ENCODE measurements at places on chromosomes 3 and 15. TPM values are rescaled to one million over a fixed set of nuclear protein-coding genes. Genes with fewer than 3 reads are reported as not detected.

Gene ACKR2
- 0.15 TPM for total RNA-seq

Gene CD96
- not detected for total RNA-seq

Gene STXBP5L
- total RNA-seq = not detected

Gene MAGEL2
- total RNA-seq = 0.50 TPM

Gene SERPINI2
- not detected for total RNA-seq

Gene PPM1L
- 0.87 TPM for total RNA-seq

Gene TMC3
- total RNA-seq = not detected

Gene LRRC15
- 0.73 TPM for total RNA-seq

Gene CD276
- 170 TPM for total RNA-seq

Gene SENP7
- 10.3 TPM for total RNA-seq

Gene LYZL4
- not detected for total RNA-seq

Gene CFAP100
- not detected for total RNA-seq

Gene TTC23
- total RNA-seq = 35.6 TPM

Gene CHRFAM7A
- total RNA-seq = 0.17 TPM

Gene CLRN1
- total RNA-seq = not detected

Gene C15orf40
- 12.5 TPM for total RNA-seq

Gene ARPP21
- not detected for total RNA-seq

Gene PRSS50
- total RNA-seq = not detected

Gene CFAP44
- 5.5 TPM for total RNA-seq

Gene FLNB
- total RNA-seq = 62.5 TPM

Gene PDIA5
- 46.3 TPM for total RNA-seq

Gene CMC1
- total RNA-seq = 2.0 TPM

Gene MESP2
- total RNA-seq = 0.58 TPM

Gene C3orf49
- total RNA-seq = not detected

Gene CAPN3
- total RNA-seq = 2.8 TPM

Gene PLSCR5
- not detected for total RNA-seq

Gene ACVR2B
- 1.8 TPM for total RNA-seq

Gene XYLB
- total RNA-seq = 6.1 TPM

Gene CGNL1
- 0.29 TPM for total RNA-seq

Gene LRTM1
- not detected for total RNA-seq

Gene HHATL
- not detected for total RNA-seq

All from smooth muscle cell of trachea (primary cell).